Activated CD8-positive, alpha-beta T cell treated with anti-CD3 and anti-CD28 coated beads, Interleukin-2, amount 10 ng/mL, durations not matched to agents 7 days and 5 days (primary cell): ENCODE measurements at places on chromosomes 3 and 15. TPM values are rescaled to one million over a fixed set of nuclear protein-coding genes. Genes with fewer than 3 reads are reported as not detected.

GRCh38 chr3:72892081-72892775 is 4.4 kb downstream of the GXYLT2 start:
- DNase-seq = no peak
- no peak overlapping the region for H3K4me3 ChIP-seq
- H3K36me3 ChIP-seq = no peaks in the 10 kb centered on the region
- H3K27me3 ChIP-seq = peaks cover 59% of the 10 kb centered on the region
- H3K4me1 ChIP-seq = peaks cover 10% of the 10 kb centered on the region

DNA sequence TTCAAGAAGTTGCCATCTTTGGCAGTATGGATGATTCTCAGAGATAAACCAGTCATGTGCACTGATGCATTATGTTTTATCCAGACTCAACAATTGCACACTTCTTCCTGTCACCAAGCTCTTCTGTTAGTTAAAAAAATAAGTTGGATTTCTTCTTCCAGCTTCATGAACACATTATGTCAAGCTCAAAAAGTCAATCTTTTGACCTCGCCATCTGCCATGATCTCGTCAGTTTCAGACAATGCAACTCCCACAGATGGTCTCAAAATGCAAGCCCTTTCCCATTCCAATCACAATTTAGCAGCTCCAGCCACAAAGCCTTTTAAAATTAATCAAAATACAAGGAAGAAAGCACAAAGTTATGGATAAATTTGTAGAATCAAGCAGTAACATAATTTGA is 42.8 kb downstream of the TFDP2 start:
- H3K27ac ChIP-seq = no peak overlapping the region
- H3K36me3 ChIP-seq = no peaks in the 10 kb centered on the region
- no peaks in the 10 kb centered on the region for H3K27me3 ChIP-seq
- H3K4me3 ChIP-seq = no peak overlapping the region
- H3K4me1 ChIP-seq = peaks cover 2% of the 10 kb centered on the region
- DNase-seq = no peak

Gene ZMYND10
- 5.0 TPM for total RNA-seq

Gene TMEM266
- total RNA-seq = not detected

DNA sequence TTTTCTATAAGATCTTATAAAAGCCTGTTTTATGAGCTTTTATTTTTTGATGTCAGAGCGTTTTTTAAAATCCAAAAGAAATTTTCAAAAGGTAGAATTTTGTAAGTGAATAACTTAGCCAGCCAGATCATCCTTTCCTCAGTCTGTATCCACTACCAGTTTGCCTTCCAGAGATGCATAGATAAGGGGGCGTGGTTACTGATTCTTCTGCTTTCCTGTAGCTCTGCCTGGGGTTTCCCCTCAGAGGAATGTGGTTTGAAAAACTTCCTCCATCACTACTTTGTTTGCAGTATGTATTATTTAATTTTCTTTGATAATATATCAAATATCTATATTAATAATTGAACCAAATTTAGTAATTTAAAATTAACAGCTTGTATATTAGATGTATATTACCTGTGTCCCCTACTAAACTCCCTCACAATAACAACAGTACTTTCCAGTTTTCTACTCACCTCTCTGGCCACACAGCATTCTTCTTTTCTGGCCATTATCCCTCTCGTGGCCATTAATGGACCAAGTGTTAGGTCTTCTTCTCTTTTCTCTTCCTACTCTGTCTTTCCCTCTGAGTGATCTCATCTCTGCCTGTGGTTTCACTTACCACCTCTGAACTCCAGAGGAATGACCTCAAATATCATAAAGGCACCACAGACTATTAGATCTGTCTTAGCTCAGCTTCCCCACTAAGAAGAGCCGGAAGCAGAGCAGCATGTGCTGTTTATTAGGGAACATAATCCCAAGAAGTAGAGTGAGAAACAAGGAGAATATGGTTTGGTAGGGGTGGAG is 239.7 kb downstream of the UBE2E2 start:
- no peak for DNase-seq
- H3K27me3 ChIP-seq = no peaks in the 10 kb centered on the region
- peaks cover 3% of the 10 kb centered on the region for H3K36me3 ChIP-seq
- H3K4me3 ChIP-seq = no peak overlapping the region
- H3K27ac ChIP-seq = no peak overlapping the region
- H3K4me1 ChIP-seq = peaks cover 50% of the 10 kb centered on the region

Gene SLC28A2
- not detected for total RNA-seq

Gene PPM1L
- 3.8 TPM for total RNA-seq

GRCh38 chr3:16978921-16979271 is 94.1 kb downstream of the PLCL2 start:
- no peaks in the 10 kb centered on the region for H3K27me3 ChIP-seq
- H3K27ac ChIP-seq = no peak overlapping the region
- H3K4me3 ChIP-seq = no peak overlapping the region
- no peaks in the 10 kb centered on the region for H3K4me1 ChIP-seq
- H3K36me3 ChIP-seq = peaks cover 16% of the 10 kb centered on the region
- DNase-seq = no peak

DNA sequence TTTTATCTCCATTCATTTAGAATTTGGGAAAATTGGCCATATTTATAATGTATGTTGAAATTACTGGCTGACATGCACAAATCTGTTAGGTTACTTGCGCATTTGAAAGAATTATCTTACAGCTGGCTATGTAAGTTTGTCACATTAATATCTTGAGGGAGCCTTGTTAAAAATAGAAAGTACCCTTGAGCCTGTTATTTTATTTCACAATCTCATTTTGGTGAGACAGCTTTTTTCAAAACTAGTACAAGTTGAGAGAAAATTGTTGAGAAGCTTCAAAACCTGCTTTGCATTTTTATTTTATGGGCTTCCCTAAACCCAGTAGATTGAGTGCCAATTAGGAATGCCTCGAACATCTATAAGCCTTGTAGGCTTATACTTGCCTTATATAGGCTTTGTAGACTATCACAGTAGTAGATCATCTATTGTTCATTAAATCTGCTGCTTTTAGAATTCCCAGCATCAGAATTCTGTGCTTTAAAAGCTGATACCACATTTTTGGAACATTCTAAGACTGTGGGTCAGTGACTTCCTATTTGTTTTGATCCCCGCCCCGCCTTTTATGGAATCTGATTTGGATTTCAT is 6.3 kb downstream of the IDH3A start:
- H3K27me3 ChIP-seq = no peaks in the 10 kb centered on the region
- H3K4me3 ChIP-seq = no peak overlapping the region
- no peak for DNase-seq
- peaks cover 22% of the 10 kb centered on the region for H3K4me1 ChIP-seq
- no peak overlapping the region for H3K27ac ChIP-seq

Gene HYAL1
- total RNA-seq = 0.16 TPM

DNA sequence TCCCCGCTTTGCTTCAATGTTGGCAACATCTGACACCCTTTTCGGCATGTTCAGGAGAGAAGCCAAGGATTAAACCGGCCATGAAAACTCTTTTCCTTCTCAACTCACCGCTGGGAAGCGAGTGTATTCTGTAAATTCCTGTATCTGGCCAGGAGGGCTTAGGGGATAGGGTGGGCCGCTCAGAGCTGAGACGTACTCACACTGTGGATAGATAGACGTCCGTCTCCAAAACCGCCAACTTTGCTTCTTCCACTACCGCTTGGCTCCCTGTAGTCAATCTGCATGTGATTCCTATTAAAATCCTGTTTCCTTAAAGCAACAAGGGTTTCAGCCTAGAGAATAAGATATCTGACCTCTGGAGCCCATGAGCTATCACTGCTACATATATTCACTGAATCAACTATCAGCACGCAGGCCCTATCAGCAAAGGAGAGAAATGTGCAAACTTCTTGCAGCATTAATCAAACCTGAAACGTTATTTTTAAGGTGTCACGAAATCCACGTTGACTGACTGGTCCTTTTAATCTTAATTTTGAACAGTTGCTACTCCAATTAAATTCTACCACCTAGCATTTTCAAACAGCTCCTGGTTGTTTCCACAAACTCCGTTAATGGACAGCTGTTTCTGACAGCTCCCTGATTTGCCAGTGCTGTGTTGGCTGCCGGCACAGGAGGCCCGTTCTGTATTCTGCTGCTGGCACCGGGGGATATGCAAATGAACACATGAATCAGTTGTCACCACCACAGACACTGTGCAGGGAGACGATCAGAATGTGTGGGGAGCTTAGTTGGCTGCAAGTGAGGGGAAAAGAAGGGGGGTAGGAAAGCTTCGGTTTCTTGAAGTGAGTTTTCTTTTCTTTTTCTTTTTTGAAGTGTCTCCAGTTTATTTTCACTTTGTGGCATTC is 438.9 kb upstream of the ARRDC4 start:
- no peak overlapping the region for H3K4me3 ChIP-seq
- H3K4me1 ChIP-seq = no peaks in the 10 kb centered on the region
- no peak overlapping the region for H3K27ac ChIP-seq
- H3K27me3 ChIP-seq = no peaks in the 10 kb centered on the region
- no peak for DNase-seq
- H3K36me3 ChIP-seq = no peaks in the 10 kb centered on the region

Gene FGF7
- total RNA-seq = 0.11 TPM

DNA sequence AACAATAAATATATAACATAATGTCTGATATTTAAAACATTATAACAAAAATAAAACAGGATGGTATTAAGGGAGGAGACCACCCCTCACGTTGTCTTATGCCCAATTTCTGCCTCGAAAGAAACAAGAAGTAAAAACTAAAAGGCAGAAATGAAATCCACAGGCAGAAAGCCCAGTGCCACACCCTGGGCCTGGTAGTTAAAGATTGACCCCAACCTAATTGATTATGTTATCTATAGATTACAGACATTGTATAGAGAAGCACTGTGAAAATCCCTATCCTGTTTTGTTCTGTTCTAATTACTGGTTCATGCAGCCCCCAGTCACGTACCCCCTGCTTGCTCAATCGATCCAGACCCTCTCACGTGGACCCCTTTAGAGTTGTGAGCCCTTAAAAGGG is 22.3 kb upstream of the ACP3 start:
- no peak overlapping the region for H3K27ac ChIP-seq
- no peaks in the 10 kb centered on the region for H3K36me3 ChIP-seq
- peaks cover 2% of the 10 kb centered on the region for H3K27me3 ChIP-seq
- no peak overlapping the region for H3K4me3 ChIP-seq

Gene CPN2
- total RNA-seq = not detected
